ENCODE measurements at places on chromosomes 16 and 17.

DNA sequence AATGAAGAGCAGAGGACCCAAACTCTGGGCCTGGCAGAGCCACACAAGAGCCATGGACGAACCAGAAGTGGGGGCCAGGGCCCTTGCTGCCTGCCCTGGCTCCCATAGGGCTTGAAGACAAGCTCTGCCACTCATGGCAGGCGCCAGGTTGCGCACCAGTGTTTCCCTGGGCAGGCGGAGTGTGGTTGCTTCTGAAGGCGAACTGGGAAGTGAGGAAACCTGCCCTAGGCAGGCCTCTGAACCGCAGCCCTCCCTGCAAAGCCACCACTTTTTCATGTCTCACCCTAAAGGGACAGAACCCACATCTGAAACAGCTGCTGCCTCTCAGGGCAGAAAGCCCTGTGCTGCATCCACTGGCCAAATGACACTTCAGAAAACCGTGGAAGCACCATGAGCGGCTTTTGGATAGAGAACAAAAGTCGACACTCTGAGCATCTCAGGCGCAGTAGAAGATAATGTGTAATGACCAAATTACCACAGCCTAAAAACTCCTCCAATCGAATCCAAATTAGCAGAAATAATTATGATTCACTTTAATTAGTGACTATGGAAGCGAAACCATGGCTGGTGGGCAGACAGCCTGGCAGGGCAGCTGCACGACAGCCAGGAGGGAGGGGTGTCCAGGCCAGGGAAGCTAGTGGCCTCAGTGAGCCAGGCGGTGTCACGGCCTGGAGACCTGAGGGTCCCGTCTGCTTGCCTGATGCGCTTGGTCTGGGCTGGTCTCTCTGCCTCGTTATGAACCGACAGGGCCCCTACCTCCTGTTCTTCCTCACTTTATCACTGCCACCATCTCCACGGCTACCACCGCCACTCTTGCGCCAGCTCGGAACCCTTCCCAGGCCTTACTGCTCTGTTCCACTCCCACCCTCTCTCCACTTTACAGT lies 59.1 kb downstream of the PRMT7 start:
- DNase-seq, result no peak

GRCh38 chr17:51150932-51151331 lies 2.4 kb upstream of the NME1 start:
- no peak for DNase-seq

- DNase-seq, result no peak
Observed at GRCh38 chr17:38906460-38907228, 18.8 kb upstream of the LASP1NB start.

DNA sequence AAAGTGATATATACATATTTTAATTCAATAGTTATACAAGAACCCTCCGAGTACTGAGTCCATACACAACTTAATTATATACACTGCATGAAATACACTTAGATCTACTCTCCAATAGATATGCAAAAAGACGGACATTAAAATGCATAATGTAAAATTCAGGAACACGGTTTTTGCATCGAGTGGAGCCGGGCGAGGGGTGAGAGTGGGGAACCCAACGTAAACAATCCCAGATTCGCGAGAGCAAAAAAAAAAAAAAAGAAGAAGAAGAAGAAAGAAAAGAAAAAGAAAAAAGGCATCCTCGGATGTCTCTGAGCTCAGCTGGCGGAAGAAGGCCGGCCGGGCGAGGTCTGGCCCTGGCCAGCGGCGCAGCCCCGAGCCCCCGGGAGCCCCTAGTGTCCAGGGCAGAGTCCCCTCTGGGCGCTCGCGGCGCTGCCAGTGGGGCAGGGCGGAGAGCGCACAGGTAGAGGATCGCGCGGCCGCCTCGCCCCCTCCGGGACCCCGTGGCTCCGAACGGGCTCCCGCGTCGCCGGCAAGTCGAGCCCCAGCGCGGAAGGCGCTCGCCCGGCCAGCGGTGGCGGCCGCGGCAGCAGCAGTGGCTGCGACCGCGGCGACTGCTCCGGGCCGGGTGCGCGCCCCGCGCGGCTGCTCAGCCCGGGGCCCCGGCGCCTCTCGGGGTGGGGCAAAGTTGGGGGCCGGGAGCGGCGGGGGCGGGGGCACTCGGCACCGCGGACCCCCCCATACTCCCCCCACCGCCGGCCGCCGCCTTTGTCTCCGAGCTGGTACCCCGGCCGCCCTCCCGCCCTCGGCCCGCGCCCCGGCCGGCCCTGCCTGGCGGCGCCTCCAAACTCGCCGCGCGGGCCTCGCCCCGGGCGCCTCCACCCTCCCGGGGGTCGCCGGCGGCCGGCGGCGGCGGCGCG lies 9.6 kb upstream of the ZFHX3 start:
- DNase-seq, result no peak

- no peak for DNase-seq
Observed at GRCh38 chr17:66807182-66807581, 27.7 kb upstream of the CACNG5 start.

GRCh38 chr17:40298726-40299125 lies 10.3 kb upstream of the RARA start:
- DNase-seq, result no peak

DNA sequence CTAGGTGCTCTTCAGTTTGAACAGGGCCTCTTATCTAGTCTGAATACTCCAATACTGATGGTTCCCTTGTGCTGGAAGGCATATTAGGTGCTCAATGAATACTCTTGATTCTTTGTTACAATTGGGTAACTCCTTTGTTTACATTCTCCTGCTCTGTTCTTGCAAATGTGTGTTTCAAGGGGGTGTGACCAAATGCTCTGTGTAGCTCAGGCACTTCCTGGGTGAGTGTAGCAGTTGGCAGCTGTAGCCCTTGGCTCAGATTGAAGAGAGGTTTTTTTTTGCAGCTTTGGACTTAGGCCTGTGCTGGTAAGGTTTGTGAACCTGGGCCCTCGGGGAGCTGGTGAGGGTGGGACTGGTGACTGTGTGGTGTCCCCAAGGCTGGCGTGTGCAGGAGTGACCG lies 20.2 kb downstream of the TBCD start:
- DNase-seq, result peak; percentile 54

DNA sequence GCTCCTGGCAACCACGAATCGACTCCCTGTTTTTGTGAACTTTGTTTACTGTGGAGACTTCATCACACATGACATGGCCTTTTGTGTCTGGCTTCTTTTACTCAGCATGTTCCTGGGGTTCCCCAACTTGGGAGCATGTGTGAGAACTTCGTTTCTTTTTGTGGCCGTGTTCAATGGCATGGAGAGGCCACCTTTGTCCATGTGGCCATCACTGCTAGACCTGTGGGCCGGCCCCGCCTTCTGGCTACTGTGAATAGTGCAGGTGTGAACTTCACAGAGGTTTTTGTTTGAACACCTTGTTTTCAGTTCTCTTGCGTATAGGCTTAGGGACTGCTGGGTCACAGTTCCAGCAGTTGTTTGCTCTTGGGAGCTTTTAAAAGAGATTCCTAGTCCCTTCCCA lies 5.7 kb upstream of the SLC38A8 start:
- no peak for DNase-seq

DNA sequence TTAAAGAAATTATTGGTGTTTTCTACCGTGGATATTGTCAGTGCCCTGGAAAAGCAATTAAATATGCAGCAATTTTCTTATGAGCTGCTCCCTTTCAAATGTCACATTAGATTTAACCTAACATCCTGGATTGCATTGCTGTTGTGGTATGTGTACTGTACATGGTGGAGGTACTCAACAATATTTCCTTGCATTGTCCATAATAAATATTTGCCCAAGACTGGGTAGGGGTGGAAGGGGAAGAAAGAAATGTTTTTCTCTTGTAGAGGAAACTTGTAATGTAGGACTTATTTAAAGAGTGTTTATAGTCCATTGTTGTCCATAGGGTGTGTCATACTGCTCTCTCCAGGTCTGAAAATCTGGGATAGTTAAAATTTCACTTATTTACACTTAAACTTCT lies 346.2 kb upstream of the TBX2 start:
- DNase-seq, result no peak

DNA sequence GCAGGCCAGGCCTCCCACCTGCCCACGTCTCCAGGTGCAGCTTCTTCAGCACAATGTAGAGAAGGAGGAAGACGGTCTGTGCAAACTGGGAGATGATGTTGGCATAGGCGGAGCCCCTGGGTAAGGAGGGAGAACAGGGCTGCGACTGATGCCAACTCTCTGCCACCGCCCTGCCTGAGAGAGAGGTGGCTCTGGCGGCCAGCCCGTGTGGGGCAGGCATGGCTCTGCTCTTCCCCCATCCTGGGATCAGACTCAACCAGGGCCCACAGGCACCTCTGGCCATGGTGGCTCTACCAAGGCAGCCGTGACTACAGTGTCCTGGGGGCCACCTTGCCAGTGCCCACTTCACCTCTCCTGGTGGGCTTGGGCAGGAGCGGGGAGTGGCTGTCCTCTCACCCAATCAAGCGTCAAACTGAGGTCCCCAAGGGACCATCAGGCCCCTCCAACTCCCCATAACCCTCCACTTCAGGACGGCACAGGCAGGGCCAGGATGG lies 8.6 kb downstream of the SLC47A2 start:
- DNase-seq, result no peak

GRCh38 chr16:1903845-1904840 lies 14.1 kb downstream of the HS3ST6 start:
- DNase-seq, result no peak

GRCh38 chr17:3590768-3591167 lies 18.4 kb downstream of the TRPV1 start:
- no peak for DNase-seq

DNA sequence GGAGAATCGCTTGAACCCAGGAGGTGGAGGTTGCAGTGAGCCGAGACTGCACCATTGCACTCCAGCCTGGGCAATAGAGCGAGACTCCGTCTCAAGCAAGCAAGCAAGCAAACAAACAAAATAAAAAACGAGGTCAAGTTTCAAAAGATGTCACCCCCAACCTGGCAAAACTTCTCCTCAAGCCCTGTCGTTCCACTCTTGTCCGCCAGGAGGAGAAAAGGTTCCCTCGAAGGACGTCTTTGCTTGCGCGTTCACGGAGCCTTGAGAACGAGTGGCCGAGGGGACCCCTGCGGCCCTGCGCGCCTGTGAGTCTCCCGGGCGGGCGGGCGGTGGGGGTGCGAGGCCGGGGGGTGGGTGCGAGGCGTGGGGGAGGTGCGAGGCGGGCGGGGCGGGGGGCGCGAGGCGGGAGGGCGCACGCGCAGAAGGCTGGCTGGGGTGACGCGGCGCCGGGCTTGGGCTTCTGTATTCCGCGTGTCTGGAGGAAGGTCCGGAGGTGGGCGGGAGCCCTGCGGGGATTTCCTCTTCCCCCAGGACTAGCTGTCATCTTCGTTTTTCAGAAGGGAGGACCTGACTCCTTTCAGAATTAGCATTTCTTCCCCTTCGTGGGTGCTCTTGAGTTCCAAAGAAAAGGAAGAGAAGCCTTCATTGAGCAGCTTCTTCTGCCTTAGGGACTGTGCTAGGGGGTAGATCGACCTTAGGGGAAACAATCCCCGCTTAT lies 3.7 kb downstream of the SLC52A1 start:
- no peak for DNase-seq

DNA sequence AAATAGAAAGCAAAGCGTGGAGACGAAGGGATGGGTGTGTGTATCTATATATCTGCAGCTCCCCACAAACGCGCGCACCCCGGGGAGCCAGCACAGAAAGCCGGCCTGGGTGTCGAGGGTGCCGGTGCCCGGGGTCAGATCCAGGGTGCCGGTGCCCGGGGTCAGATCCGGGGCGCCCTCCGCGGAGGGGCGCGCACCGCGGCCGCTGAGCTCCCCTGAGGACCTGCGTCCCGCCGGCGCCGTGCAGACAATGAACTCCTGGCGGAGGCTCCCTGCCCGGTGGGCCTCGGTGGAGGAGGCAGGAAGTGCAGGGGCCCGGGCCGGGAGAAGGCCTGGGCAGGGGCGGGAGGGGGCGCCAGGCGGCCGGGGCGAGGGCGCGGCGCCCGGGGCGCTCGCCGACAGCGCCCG lies 1.1 kb downstream of the ZNF423 start:
- DNase-seq, result no peak

GRCh38 chr17:44235583-44235936 lies 16.1 kb upstream of the UBTF start:
- DNase-seq, result no peak

- no peak for DNase-seq
Observed at GRCh38 chr17:75412455-75413317, 7.2 kb upstream of the GRB2 start.

- DNase-seq, result no peak
Observed at GRCh38 chr16:31148281-31148728, 1.6 kb downstream of the PRSS36 start.

DNA sequence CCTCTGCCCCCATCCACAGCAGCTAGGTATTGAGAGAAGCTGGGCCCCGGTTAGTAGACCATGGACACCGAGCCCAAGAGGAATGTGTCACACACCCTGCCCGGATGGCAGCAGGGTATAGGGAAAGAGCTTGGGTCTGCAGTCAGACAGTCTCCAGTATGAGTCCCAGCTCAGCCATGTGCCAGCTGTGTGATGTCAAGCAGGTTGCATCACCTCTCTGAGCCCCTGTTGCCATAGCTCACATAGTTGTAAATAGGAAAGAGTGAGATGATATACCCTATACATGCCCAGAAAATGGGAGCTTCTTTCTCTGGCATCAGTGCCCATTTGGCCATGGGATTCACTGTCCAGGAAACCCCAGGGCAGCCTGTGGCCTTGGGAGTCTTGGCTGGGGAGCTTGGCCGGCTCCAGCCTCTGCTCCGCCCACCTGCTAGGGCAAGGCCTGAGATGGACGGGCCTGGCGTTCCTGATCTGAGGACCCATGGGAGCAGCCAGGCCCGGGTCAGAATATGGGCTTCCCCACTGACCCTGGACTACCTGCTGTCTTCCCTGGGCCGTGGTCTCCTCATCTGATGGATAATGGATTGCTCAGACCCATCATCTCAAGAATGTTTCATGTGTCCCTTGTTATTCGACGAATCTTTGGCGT lies 13.2 kb downstream of the CD300LG start:
- no peak for DNase-seq

- DNase-seq, result no peak
Observed at GRCh38 chr17:58353389-58353825, 1.4 kb upstream of the SUPT4H1 start.

DNA sequence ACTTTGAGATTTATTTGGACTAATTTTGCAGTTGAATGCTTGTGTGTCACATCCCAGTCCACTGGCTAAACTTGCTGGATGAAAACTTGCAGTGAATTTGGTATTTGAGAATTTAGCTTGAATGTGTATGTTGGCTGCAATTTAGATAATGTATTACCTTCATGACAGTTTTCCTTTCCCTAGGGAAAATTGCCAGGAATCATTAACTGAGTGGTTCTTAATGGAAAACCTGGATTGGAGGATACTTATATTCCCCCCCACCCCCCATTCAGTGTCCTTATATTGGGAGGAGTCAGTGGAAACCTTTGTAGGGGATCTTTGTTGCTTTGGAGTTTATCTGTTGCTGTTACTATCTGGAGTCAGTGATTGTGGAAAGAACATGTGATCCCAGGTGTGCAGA lies 67.6 kb downstream of the KPNA2 start:
- DNase-seq, result no peak

Measured in GM04504 (cell line).